Natural killer cell treated with Interleukin-12 subunit alpha and Interleukin-12 subunit beta and Interleukin-15 and Interleukin-18, amount 100 ng/mL, for 72 hours (primary cell): ENCODE measurements at places on chromosomes 2 and 18. TPM values are rescaled to one million over a fixed set of nuclear protein-coding genes. Genes with fewer than 3 reads are reported as not detected.

Gene VIT
- not detected for total RNA-seq

Gene CGREF1
- total RNA-seq = 0.36 TPM

Gene ACTG2
- total RNA-seq = not detected

Gene GAL3ST2
- total RNA-seq = 0.83 TPM

Gene CDH19
- total RNA-seq = not detected

Gene C2orf78
- not detected for total RNA-seq

Gene STEAP3
- 2.3 TPM for total RNA-seq

Gene PRSS56
- total RNA-seq = not detected

Gene GPR45
- total RNA-seq = not detected

Gene PDE6D
- 29.4 TPM for total RNA-seq

Gene AQP12A
- not detected for total RNA-seq

Gene IL36RN
- total RNA-seq = not detected

Gene CYP27C1
- not detected for total RNA-seq

Gene YWHAQ
- 318 TPM for total RNA-seq

Gene CRYGD
- not detected for total RNA-seq

Gene M1AP
- not detected for total RNA-seq

Gene DNAJC5G
- not detected for total RNA-seq

Gene BOLL
- not detected for total RNA-seq

Gene ARHGAP25
- total RNA-seq = 121 TPM

Gene NYAP2
- not detected for total RNA-seq

Gene EML6
- total RNA-seq = 1.0 TPM

Gene IKZF2
- total RNA-seq = 80.0 TPM

Gene TRAPPC8
- total RNA-seq = 49.4 TPM

Gene PSTPIP2
- total RNA-seq = 65.6 TPM

Gene ADGRF3
- 7.4 TPM for total RNA-seq

Gene SEMA4F
- total RNA-seq = 5.3 TPM

Gene NDUFB3
- 104 TPM for total RNA-seq

Gene SDC1
- total RNA-seq = not detected

Gene RAD51AP2
- total RNA-seq = not detected

Gene SFXN5
- total RNA-seq = 32.4 TPM

Gene RAB6C
- total RNA-seq = not detected

Gene TCF23
- not detected for total RNA-seq

Gene ABCB11
- not detected for total RNA-seq
